ENCODE measurements at places on chromosomes 6 and 20. TPM values are rescaled to one million over a fixed set of nuclear protein-coding genes. Genes with fewer than 3 reads are reported as not detected.

GRCh38 chr6:132395015-132395597 lies 6.2 kb downstream of the MOXD1 start:
- DNase-seq, result no peak

DNA sequence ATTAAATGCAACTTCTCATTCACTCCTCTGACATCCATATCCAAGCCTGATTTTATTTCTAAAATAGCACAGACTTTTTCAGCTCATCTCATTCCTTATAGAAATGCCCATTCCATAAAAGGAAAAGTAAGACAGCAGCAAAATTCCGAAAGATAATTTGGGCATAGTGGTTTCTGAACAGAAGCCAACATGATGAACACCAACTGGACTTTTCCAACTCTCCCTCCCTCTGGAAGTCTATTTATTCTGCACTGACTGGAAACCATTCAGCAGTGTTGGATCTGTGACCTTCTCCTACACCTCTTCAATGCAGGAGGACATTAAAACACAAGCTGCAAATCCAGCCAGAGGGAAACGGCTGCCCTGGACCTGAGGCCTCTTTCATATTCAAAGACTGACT lies 306.2 kb upstream of the NT5E start:
- no peak for DNase-seq

DNA sequence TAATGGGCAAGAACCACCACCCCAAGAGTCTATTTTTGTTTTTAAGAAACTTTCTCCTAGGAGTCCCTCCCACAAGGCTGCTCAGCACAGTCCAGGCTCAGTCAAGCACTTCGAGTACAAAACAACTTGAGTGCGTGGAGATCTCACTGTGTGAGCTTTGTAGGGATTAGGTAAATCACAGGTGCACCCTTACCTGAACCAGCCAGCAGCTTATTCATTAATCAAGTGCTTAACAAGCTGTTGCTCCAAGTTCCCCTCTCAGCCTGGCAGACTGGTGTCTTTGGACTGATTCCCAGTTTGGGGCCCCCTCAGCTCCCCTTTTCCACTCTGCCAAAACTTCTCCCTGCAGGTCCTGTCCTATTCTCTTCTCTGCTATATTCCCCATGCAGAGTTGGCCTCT lies 133.1 kb downstream of the LY86 start:
- DNase-seq, result no peak

GRCh38 chr6:150981095-150981494 lies 115.6 kb downstream of the MTHFD1L start:
- DNase-seq, result no peak

DNA sequence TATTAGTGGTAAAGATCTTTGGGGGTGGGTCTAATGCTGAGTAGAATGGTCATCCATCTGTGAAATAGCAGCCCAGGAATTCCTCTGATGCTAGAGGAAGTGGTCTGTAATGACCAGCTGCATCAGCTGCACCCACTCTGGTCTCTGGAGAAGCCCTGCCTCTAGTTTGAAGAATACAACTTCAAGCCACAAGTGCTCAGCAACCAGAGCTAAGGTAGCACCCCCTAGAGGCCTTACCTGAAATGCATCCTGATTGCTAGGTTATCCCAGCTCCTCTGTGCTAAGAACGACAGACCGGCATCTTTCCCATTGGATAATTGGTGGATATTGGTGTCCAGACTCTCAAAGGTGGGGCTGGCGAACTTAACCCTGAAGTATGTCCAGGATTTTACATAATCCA lies 58.2 kb downstream of the DNAH8 start:
- DNase-seq, result no peak

TMEM63B gene
- 20.8 TPM for total RNA-seq

SNAP91 gene
- not detected for total RNA-seq

PNISR gene
- 65.1 TPM for total RNA-seq

ID1 gene
- 437 TPM for total RNA-seq

VSTM2L gene
- total RNA-seq, result 0.48 TPM
